SW480 (cell line): ENCODE measurements at places on chromosomes 16 and 17.

- no peak for DNase-seq
Observed at GRCh38 chr17:33777674-33778073, 477.4 kb upstream of the CCL2 start.

DNA sequence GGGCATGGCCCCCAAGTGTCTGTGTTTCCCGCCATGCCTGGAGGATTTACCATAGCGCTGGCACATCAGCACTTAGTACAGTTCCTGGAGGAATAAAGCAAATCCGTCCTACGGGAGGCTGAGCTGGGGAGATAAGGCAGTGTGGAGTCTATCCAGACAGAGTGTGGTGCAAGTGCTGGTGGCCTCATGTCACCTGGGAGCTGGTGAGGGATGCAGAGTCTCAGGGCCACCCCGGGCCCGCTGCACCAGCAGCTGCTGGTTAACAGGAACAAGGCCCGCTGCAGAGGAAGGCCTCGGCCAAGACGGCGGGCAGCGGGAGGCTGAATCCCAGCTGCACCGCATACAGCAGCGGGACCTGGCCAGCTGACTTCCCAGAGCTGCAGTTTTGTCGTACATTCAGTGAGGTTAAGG, 57.3 kb upstream of the CDC42EP4 start:
- no peak for DNase-seq

DNA sequence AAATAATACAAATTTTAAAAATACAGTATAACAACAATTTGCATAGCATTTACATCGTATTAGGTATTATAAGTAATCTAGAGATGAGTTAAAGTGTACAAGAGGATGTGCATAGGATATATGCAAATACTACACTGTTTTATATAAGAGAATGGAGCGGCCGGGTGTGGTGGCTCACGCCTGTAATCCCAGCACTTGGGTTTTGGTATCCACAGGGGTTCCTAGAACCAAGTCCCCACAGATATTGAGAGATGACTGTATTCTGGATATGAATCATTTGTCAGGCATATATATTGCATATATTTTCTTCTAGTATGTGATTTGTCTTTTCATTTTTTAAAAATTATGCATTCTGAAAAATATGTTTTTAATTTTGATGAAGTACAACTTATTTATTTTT, 77.5 kb upstream of the MSI2 start:
- DNase-seq = no peak

DNA sequence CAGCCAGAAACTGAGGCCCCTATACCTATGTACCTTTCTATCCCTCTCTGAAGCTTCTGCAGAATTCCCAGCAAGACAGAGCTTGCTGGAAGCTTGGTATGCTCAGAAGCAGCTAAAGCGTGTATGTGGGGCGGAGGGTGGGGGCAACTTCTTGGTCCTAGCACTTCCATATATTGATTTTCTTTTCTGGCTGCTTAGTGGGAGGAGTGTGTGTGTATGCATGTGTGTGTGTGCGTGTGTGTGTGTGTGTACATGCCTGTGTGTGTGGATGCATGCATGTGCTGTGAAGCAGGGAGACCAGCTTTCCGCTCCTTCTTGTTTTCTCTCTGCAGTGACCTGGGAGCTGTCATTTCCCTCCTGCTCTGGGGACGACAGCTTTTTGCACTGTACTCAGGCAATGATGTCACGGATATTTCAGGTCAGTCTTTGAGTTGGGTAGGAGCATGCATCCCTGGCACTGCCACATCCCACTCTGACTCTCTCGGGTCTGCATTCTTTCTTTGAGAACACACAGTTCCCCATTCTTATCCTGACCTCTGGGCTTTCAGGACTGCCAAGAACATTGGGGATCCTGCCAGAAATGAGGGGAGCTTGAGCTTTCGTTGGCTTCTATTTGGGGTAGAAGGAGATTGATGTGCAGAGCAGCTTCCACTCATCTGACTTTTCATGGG, 10.7 kb downstream of the HPR start:
- DNase-seq = no peak

- no peak for DNase-seq
Observed at GRCh38 chr16:5590416-5590815, 492.8 kb upstream of the EEF2KMT start.

GRCh38 chr17:38465391-38466345, 37.4 kb downstream of the ARHGAP23 start:
- peak; percentile 45 for DNase-seq

DNA sequence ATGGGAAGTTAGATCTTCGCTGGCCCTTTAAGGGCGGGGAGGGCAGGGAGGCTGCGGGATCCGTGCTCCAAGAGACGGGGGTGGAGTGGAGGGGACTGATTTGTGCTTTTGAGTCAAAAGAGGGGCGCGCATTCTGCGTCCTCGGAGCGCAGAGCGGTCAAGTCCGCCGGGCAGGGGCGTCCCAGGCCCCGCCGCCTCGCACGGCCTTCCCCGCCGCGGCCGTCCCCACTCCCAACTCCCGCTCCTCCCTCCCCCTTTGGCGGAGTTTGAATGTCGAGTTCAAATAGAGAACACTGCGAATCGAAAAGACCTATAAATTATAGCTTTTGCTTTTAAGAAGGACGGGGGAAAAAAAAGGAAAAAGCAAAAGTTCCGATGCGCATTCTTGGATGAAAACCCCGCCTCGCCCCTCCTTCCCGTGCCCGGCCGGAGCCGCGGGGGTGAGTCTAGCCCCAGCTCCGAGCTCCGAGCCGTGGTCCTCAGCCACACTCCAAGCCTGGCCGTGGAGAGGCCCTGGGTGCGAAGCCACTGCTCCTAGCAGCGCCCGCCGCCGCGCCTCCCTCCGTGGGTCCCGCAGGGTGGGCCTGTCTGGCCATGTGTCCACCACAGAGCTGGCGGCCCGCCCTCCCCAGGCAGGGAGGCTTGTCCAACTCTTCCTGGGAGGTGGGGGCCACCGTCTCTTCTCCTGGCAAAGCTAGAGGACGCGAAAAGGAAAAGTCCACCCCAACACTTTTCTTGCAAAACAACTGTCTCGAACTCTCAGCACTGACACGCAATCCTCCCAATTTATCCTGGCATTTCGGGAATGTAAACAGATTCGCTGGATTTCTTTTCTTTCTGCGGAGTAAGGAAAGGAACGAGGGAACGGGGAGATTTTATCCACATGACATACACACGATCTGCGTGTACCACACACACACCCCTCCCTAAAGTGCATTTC, 3.6 kb downstream of the CBX8 start:
- no peak for DNase-seq

DNA sequence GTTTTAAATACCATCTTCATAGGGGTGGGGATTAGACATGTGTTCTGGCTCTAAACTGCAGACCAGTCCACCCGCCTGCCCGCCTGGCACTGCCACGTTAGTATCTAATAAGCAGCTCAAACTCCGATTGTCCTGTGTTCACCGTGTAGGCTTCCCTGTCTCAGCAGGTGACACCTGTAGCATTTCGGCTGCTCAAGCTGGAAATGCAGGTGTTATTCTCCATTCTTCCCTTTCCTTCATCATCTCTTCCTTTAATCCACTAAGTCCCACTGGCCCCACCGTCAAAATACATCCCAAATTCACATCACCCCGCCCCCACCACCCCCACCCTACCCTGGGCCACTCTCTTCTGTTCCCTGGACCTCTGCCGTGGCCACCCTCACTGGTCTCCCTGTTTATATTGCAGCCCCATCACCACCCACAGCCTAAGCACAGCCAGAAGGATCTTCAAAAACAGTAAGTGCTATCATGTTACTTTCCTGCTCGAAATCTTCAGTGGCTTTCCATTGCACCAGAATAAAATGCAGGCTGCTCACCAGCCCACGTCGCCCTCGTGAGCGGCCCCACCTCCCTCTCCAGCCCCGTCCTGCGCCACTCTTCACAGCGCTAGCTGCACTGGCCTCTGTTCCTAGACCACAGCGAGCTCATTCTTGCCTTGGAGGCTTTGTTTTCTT, 65.1 kb downstream of the RTN4RL1 start:
- no peak for DNase-seq

DNA sequence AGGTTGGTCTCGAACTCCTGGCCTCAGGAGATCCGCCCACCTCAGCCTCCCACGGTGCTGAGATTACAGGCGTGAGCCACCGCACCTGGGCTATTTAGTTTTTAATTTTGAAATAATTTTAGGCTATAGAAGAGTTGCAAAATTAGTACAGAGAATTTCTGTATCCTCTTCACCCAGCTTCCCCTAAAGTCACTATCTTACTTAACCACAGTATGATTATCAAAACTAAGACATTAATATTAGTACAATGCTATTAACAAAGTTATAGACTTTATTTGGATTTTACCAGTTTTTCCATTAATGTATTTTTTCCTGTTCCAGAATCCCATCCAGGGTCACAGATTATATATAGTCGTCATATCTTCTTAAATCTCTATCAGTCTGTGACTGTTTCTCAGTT, 62.6 kb downstream of the CLEC19A start:
- DNase-seq = no peak

DNA sequence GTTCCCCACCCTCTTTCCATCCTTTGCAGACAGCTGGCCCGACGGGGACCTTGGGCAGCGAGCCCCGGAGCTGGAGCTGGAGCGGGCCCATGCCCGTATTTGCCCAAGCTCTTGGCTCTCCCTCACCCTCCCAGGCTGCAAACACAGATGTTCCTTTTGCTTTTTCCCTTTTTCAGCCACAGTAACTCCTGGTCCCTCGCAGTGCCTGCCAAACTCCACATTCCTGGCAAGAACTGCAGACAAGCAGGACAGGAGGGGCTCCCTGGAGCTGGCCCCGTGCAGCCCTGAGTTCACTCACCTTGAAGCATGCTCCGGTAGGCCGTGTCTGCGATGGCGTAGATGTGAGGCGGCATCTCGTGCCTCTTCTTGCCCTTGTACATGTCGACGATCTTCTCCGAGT, 33.9 kb downstream of the MYH11 start:
- no peak for DNase-seq

GRCh38 chr16:27550582-27550920, 607 bp downstream of the KATNIP start:
- DNase-seq = no peak

DNA sequence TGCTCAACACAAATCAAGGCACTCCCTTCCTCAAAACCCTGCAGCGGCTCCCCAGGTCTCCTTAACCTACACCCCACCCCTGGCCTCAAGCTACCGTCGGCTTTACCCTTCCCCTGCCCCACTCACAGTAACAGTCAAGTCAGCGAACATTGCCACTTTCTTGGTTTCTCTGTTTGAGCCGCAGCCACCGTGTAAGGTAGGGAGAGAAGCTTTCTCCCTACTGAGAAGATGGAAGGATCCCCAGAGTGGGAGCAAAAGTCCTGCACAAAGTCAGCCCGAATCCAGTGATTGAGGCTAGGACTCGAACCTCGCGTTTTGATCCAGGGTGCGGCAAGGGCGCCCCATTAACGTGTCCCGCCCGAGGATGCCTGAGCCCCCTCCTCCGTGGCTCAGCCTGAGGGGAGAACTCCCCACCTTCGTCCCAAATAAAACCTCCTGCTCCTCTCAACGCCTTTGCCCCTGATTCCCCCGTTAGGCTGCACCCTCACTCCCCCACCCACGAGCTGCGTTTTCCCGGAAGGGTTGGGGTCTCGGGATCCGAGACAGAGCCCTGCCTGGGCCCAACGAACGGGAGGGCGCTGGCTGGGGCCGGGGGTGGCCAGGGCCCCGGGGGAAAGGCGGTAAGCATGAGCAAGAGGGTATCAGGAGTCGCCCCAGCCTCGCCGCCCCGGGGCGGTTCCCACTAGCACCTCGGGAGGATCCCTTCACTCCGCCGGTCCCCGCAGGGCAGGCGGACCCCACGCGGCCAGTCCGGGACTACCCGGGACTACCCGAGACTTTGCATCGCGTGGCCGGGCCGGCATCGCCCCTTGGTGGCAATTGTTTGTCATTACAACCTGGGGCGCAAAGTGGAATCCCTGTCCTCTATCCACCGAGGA, 9.9 kb upstream of the NAGS start:
- DNase-seq = peak; percentile 28

GRCh38 chr16:76222087-76222486, 55.1 kb upstream of the CNTNAP4 start:
- no peak for DNase-seq

- DNase-seq = no peak
Observed at GRCh38 chr17:6444571-6445335, 498 bp downstream of the PIMREG start.

GRCh38 chr17:13865650-13866049, 203.7 kb upstream of the COX10 start:
- no peak for DNase-seq

GRCh38 chr16:57484515-57485005, 1.7 kb downstream of the DOK4 start:
- DNase-seq = no peak

GRCh38 chr16:50547340-50548124, 664 bp upstream of the NKD1 start:
- DNase-seq = peak; percentile 98

DNA sequence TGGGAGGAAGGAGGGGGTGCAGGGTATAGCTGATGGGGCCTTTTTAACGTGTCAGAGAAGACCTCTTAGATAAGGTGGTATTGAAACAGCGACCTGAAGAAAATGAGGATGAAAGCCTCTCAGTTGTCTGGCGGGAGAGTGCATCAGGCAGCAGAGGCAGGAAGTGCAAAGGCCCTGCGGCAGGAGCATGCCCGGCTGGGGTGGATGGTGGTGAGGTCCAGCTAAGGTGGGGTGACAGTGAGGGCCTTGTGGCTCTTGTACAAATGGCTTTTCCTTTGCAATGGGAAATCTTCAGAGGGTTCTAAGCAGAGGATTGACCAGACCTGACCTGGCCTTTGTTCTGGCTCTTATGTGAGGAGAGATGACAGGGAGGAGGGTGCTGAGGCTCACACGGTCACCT, 11.4 kb downstream of the MMP15 start:
- DNase-seq = no peak

DNA sequence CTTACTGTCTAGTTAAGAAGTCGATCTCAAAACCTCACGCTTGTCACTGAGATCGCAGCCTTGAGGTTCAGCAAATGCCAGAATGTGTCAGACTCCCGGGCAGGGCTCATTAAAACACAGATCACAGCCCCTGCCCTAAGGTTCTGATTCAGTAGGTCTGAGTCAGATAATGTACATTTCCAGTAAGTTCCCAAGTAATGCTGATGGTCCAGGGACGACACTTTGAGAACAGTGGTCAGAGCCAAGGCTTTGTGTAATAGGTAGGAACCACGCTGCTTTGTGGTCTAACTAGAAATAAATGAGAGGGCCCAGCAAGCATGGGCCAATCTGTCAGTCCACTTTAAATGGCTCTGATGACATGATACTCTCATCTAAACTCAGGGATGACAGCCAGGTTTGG, 228.6 kb downstream of the ZFHX3 start:
- no peak for DNase-seq
